HepG2 (cell line): ENCODE measurements at places on chromosomes 5 and 9. TPM values are rescaled to one million over a fixed set of nuclear protein-coding genes. Genes with fewer than 3 reads are reported as not detected.

DNA sequence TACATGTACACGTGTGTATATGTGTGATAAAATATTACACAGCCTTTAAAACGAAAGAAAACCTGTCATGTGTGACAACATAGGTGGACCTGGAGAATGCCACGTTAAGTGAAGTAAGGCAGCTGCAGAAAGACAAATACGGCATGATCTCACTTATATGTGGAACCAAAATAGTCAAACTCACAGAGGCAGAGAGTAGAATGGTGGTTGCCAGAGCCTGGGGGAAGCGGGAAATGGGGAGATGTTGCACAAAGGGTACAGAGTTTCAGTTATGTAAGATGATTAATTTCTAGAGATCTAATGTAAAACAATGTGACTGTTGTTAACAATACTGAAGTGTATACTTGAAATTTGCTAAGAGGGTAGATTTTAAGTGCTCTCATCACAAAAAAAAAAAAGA is 34.8 kb downstream of the ADAMTS12 start:
- H3K36me3 ChIP-seq, result no peaks in the 10 kb centered on the region
- no peak overlapping the region for H3K4me3 ChIP-seq
- H3K27ac ChIP-seq, result no peak overlapping the region

GRCh38 chr5:139492700-139493192 is 10.2 kb upstream of the STING1 start:
- no peak overlapping the region for H3K4me3 ChIP-seq
- H3K36me3 ChIP-seq, result no peaks in the 10 kb centered on the region
- 0 out of 2 replicates have a peak, but pooled peaks cover 10% of the 10 kb centered on the region for H3K4me1 ChIP-seq
- no peak overlapping the region for H3K27ac ChIP-seq
- H3K27me3 ChIP-seq, result no peaks in the 10 kb centered on the region

GRCh38 chr9:96478829-96479371 is 28.9 kb downstream of the HABP4 start:
- no peaks in the 10 kb centered on the region for H3K4me1 ChIP-seq
- DNase-seq, result no peak
- H3K27me3 ChIP-seq, result no peaks in the 10 kb centered on the region

- H3K36me3 ChIP-seq, result peaks cover 4% of the 10 kb centered on the region
- no peak for DNase-seq
- H3K27ac ChIP-seq, result no peak overlapping the region
- H3K27me3 ChIP-seq, result no peaks in the 10 kb centered on the region
Measured at GRCh38 chr5:140189977-140190871, 15.2 kb downstream of the CYSTM1 start.

GRCh38 chr5:2283481-2284045 is 400.8 kb upstream of the IRX4 start:
- no peak overlapping the region for H3K4me3 ChIP-seq
- H3K27ac ChIP-seq, result no peak overlapping the region
- DNase-seq, result no peak
- H3K27me3 ChIP-seq, result peaks cover 11% of the 10 kb centered on the region; the same call in 1 of the 3 replicates
- H3K4me1 ChIP-seq, result no peaks in the 10 kb centered on the region

GRCh38 chr5:53820802-53821171 is 260.3 kb downstream of the NDUFS4 start:
- peaks cover 10% of the 10 kb centered on the region for H3K4me1 ChIP-seq
- H3K27me3 ChIP-seq, result no peaks in the 10 kb centered on the region; the same call in 1 of the 2 replicates
- no peak overlapping the region for H3K27ac ChIP-seq
- H3K4me3 ChIP-seq, result no peak overlapping the region

Gene DPH7
- 22.6 and 31.6 TPM in 2 replicates for total RNA-seq

Gene SHROOM1
- total RNA-seq, result 8.9 and 18.2 TPM in 2 replicates

DNA sequence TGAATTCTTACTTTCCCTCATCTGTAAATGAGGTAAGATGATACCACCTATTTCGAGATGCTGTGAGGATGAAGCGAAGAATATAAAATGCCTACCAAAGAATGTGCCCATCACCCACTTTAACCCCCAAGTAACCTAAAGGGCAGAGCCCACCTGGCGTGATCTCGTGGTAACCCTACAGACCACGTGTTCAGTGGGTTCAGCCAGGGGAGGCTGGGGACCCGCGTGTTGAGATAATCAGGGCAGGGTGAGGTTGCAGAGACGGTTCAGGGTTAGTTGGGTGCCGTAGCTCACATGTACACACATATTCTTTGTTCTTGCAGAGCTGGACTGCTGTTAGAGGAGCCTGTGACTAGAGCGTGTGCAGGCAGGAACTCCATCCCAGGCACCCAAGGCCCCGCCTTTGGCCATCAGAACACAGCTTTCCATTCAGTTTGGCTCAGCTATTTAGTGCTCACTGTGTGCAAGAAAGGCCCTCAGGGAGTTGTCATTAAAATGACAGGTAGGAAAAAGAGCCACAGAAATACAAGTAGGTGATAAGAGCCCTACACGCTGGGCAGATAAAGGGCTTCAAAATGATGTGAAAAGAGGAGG is 56.5 kb upstream of the HAND1 start:
- no peak overlapping the region for H3K4me3 ChIP-seq
- no peak for DNase-seq
- H3K27me3 ChIP-seq, result peaks cover 10% of the 10 kb centered on the region; the same call in 2 of the 3 replicates
- H3K27ac ChIP-seq, result no peak overlapping the region
- no peaks in the 10 kb centered on the region for H3K4me1 ChIP-seq

DNA sequence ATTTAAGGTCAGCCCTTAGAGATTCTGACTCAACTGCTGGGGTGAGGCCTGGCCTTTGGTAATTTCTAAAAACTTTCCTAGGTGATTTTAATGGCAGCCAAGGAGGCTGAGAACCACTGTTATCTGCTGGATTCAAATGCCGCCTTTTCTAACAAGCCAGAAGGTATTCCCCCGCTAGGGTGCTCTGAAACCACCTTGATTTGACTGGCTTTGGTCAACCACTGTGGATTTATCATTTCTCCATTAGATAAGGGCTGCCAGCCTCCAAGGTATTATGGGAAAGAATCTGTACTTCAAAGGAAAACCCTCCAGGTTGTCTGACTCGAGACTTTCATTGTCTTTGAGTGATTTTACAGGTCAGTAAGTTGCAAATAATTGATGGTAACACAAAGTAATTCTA is 4.3 kb downstream of the ANXA6 start:
- no peak for DNase-seq
- H3K36me3 ChIP-seq, result no peaks in the 10 kb centered on the region
- no peak overlapping the region for H3K4me3 ChIP-seq
- H3K27me3 ChIP-seq, result no peaks in the 10 kb centered on the region
- H3K4me1 ChIP-seq, result peaks cover 52% of the 10 kb centered on the region

Gene LPCAT1
- 16.0 and 29.8 TPM in 2 replicates for total RNA-seq

Gene IL4
- total RNA-seq, result not detected in 2 replicates

Gene POU4F3
- total RNA-seq, result 0.08 TPM in 1 of 2 replicates, not detected in the other

DNA sequence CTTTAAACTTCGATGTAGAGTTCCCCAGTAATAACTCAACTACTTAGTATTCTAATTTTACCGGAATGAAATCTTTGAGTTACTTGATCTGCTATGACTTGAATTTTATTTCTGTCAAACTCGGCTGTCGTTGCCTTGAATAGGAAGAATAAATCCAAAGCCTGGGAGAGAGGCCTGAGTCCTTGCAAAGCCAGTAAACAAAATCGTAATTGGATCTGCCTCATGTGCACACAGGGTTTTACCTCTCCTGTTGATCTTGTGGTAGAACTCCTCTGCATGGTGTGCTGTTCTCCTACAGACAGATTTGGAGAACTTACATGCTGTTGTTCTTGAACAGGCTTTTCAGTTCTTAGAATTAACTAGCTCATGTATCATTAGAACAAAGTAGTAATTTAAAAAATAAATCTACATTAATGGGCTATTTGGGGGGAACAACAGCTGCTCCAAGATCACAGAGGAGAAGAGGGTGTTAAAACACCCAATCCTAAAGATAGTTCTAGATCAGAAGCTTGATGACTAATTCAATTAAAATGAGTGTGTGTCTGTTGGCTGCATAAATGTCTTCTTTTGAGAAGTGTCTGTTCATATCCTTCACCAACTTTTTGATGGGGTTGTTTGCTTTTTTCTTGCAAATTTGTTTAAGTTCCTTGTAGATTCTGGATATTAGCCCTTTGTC is 28.9 kb downstream of the HSPB3 start:
- no peak overlapping the region for H3K4me3 ChIP-seq
- H3K27ac ChIP-seq, result no peak overlapping the region
- H3K4me1 ChIP-seq, result no peaks in the 10 kb centered on the region
- H3K36me3 ChIP-seq, result no peaks in the 10 kb centered on the region

Gene CCL27
- total RNA-seq, result not detected in 2 replicates

GRCh38 chr9:1201901-1202300 is 151.7 kb downstream of the DMRT2 start:
- H3K27ac ChIP-seq, result no peak overlapping the region
- H3K27me3 ChIP-seq, result no peaks in the 10 kb centered on the region
- H3K4me3 ChIP-seq, result no peak overlapping the region

DNA sequence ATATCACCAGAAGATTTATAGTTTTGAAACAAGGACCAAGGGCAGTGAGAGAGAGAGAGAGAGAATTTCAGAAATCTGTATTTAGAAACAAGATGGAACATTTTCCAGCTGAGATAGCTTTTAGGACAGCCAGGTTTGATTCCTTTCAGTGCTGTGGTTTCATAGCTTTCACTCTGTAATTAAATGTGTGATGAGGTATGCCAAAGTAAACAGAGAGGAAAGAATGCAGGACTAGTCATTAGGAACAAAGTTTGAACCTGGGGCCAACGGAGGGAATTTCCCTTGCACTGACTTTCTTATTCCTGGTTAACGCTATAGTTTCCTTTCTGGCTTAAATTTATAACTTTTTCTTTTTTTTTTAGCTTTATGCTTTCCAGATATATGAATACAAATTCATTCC is 10.0 kb upstream of the CCL28 start:
- H3K4me1 ChIP-seq, result peaks cover 37% of the 10 kb centered on the region
- DNase-seq, result peak; percentile 62
- peak overlapping the region; percentile 30 for H3K27ac ChIP-seq
- H3K36me3 ChIP-seq, result no peaks in the 10 kb centered on the region
- H3K27me3 ChIP-seq, result no peaks in the 10 kb centered on the region

GRCh38 chr9:108779551-108780325 is 76.0 kb downstream of the ACTL7B start:
- no peak overlapping the region for H3K27ac ChIP-seq
- H3K4me1 ChIP-seq, result peaks cover 97% of the 10 kb centered on the region
- H3K27me3 ChIP-seq, result no peaks in the 10 kb centered on the region
- H3K4me3 ChIP-seq, result no peak overlapping the region
- H3K36me3 ChIP-seq, result no peaks in the 10 kb centered on the region
- no peak for DNase-seq

GRCh38 chr9:35349287-35349990 is 140.5 kb upstream of the RUSC2 start:
- no peaks in the 10 kb centered on the region; the same call in 1 of the 2 replicates for H3K36me3 ChIP-seq
- no peak overlapping the region for H3K4me3 ChIP-seq
- no peaks in the 10 kb centered on the region for H3K27me3 ChIP-seq
- peaks cover 9% of the 10 kb centered on the region for H3K4me1 ChIP-seq
- H3K27ac ChIP-seq, result no peak overlapping the region
- no peak for DNase-seq

- H3K27ac ChIP-seq, result no peak overlapping the region
- H3K36me3 ChIP-seq, result no peaks in the 10 kb centered on the region
- H3K4me1 ChIP-seq, result no peaks in the 10 kb centered on the region
- H3K4me3 ChIP-seq, result no peak overlapping the region
Measured at GRCh38 chr5:104170926-104171325, 608.3 kb upstream of the NUDT12 start.

GRCh38 chr9:71647094-71647591 is 121.2 kb downstream of the CEMIP2 start:
- H3K4me3 ChIP-seq, result no peak overlapping the region
- H3K4me1 ChIP-seq, result peaks cover 29% of the 10 kb centered on the region
- no peak overlapping the region for H3K27ac ChIP-seq
- no peaks in the 10 kb centered on the region for H3K27me3 ChIP-seq
- no peaks in the 10 kb centered on the region for H3K36me3 ChIP-seq
